ENCODE measurements at places on chromosomes 16 and 17.

DNA sequence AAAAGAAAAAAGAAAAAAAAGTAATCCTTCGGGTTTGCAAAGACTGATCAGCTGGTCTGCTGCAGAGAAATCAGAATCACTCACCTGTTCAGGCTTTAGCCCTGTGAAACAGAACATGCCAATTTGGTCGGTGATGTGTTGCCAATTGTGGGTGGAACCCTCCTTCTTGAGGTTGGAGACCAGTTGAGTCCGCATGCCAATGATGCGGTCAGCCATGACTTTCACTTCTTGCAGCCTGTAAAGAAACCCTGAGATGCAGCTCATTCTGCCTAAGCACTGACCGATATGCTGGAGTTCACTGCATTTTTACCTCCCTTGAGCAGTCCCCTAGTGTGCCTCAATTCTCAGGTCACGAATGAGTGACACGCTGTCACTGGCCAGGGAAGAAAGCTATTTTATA lies 24.8 kb upstream of the SLC38A7 start:
- DNase-seq = no peak

- DNase-seq = no peak
Observed at GRCh38 chr17:77233635-77234334, 93.0 kb downstream of the SEC14L1 start.

DNA sequence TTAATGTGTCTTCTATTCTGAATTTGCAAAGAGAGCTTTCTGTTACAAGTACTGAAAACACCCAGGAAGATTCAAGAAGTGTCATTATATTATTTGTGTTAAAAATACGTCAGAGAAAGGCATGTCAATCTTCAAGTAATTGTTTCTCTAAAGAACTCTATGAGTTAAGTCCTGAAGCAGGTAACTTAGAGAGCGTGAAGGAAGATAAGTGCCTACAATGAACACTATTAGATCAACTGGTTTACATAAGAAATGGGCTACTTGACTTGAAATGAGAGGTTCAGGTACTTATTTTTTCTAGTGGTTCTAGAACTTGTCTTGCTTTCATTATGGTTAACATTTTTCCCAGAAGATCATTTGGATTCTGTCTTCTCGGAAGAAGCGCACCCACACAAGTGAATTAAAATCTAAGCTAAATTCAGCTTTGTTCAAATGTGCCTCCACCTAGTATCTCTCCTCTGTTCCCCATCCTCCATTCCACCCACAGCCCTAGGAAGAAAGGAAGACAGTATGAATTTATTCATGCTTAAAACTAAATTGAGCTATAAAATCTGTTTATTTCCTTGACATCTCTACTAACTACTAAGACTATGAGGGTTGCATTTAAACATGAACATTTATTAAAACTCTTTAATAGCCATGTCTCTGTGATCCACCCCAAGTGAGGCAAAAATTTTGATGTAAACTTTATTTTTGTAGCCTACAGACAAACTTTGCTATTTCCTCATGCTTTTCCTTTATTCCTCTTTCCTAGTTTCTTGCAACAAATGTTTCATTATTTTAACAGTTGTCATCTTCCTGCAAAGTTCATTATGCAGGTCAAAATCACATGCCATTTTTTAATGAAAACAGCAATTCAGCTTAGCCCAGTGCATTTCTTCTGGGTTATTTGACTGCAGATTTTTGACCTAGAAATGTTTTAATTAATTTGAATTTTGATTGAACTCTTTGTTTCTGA lies 206.8 kb downstream of the KCNJ2 start:
- no peak for DNase-seq

- DNase-seq = peak; percentile 43
Observed at GRCh38 chr17:57284583-57284982, 28.3 kb downstream of the MSI2 start.

- no peak for DNase-seq
Observed at GRCh38 chr17:74698069-74698468, 14.7 kb downstream of the CD300LF start.

GRCh38 chr17:77124192-77124889 lies 16.4 kb upstream of the SEC14L1 start:
- no peak for DNase-seq

- DNase-seq = no peak
Observed at GRCh38 chr16:81708266-81709015, 70.7 kb upstream of the PLCG2 start.

- DNase-seq = no peak
Observed at GRCh38 chr16:140175-140857, 1.8 kb upstream of the NPRL3 start.

DNA sequence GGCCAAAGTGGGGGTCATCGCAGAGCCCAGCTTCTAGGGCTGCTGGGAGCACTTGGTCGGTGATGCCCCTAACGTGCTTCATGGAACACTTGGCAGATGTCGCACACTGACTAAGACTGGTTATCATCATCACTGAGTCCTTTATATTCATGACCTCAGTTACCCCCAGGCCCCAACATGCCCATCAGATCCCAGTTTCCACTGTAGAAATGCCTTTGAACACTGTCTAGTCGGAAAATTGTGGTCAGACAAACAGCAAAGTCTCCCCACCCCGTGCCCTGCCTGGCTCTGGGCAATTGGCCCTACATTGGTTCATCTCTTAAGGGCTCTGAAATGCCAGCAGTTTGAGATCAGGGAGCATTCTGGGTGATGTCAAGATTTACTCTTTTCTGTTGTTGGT lies 51.3 kb downstream of the NKD1 start:
- DNase-seq = no peak

DNA sequence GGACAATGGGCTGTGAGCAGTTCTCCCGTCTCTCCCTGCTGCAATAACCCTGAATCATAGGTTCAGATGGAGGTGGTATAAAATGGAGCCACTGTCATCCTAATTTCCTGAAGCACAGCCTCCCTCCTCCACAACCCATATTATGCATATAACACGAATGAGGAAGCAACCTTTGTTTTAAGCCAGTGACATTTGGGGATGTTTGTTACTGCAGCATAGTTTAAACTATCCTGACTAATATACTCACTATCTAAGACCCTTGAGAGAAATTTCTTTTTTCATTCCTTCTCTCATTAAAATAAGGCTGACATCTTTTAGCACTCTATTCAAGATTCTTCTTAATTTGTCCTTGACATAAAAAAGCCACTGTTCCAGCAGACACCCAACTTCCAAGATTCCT lies 413.4 kb downstream of the SOX9 start:
- DNase-seq = no peak

DNA sequence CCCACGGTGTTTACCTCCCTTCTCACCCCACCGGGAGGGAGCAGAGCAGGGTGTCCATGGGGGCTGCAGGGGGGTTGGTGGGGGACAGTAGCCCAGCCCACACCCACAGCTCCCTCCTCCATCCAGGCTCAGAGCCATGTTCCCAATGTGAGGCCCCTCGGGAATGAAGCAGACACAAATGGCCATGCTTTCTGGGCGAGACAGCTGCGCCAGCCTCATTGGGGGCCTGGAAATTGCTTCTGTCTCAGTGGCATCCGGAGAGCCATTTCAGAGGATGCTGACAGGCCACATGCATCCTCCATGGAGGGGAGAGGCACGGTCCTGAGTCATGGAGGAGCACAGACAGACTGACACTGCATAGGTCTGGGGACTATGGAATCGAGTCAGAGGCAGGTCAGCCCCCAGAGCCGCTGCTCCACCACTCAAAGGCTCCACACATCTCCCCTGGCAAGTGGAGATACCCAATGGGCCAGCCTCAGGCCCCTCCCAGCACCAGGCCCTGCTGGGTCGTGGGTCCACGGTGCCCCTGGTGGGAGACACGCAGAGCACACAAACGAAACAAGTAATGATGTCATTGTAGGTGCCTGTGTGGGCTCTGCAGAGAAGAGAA lies 59.6 kb upstream of the ENPP7 start:
- DNase-seq = no peak

- no peak for DNase-seq
Observed at GRCh38 chr16:9112166-9112843, 20.9 kb downstream of the HAPSTR1 start.

DNA sequence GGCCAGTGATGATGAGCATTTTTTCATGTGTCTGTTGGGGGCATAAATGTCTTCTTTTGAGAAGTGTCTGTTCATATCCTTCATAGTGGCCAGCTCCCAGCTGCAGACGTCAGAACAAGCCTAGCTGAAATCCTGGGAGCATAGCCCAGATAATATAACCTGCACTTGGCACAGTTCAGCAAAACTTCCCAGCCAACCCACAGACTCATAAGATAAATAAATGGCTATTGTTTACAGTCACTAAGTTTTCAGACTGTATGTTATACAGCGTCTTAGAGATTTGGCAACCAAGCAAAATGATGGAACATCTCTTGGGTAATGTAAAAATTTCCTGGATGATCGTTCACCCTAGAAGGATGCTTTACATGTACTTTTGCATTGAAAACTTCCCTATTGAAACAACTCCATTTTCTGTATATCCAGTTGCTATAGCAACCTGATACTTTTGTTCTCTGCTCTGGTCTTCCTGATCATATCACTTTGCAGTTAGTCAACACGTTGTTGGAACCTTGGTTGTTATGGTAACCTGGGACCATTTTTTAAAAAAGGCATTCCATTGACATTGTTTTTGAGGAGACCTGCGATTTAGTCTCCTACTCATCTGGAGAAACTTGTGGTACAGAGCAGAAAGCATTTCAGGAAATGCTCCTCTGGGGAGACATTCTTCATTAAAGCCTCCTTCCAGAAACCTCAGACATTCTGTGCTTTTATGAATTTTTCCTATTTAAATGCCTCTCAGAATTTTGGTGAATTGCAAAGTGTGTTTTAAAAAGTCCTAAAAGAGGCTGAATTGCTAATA lies 378.7 kb downstream of the HS3ST4 start:
- DNase-seq = no peak

- peak; percentile 57 for DNase-seq
Observed at GRCh38 chr17:79294459-79295071, 219.9 kb downstream of the ENGASE start.

DNA sequence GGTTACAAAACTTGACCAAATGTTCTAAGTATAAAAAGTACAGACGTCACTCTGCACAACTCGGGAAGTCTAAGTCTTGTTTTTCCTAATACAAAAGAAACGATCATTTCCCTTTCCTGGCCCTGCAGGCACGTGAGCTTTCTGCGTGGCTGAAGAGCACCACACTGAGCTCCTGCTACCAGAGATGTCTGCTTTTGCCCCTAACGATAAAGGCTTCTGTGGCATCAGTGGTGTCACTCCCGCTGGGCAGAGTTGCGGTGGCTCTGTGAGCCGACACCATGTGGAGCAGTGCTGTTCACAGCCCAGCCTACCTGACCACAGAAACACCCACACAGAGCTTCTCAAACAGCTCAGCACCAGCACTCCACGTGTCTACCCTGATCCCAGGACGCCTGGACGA lies 20.5 kb downstream of the EMC8 start:
- DNase-seq = peak; percentile 37

- no peak for DNase-seq
Observed at GRCh38 chr17:42055496-42055895, 5.1 kb upstream of the C17orf113 start.

DNA sequence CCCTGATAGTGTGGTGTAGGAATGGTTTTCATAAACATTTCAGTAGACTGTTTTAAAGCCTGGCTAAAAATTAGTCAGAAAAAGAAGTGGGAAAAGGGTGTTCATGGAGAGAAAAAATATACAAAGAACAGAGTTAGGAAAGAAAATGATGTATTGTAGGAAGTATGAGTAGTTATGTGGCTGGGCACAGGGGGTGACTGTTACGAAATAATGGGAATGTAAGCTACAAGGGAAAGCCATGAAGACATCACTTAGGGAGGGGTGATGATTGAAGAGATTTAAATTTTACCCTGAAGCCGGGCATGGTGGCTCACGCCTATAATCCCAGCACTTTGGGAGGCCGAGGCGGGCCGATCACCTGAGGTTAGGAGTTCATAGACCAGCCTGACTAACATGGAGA lies 55.3 kb downstream of the NUP88 start:
- no peak for DNase-seq

GRCh38 chr17:65487990-65488389 lies 73.5 kb downstream of the AXIN2 start:
- no peak for DNase-seq

- peak; percentile 78 for DNase-seq
Observed at GRCh38 chr17:48023400-48024148, 14.0 kb downstream of the COPZ2 start.

GRCh38 chr16:69322343-69322742 lies 8.0 kb downstream of the PDF start:
- DNase-seq = no peak

DNA sequence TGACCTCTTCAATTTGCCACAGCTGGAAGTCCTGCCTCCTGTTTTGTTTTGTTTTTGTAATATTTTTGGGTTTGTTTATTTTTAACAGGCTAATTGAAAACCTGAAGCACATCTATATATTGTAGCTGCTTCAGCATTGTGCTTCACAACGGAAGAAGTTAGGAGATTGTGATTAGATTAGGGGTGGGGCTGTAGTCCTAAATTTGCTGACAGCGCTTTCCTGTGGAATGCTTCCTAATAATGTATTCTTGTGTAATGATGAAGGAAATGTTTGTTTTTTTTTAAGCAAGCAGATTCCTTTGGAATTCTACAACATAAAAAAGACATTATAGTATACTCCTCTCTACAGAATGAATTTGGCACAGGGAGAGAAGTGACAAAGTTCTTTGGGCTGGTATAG lies 70.1 kb downstream of the NLK start:
- no peak for DNase-seq

- peak; percentile 21 for DNase-seq
Observed at GRCh38 chr17:27631411-27631760, 398 bp downstream of the LGALS9 start.

GRCh38 chr16:66523861-66524354 lies 26.0 kb downstream of the TK2 start:
- DNase-seq = no peak

DNA sequence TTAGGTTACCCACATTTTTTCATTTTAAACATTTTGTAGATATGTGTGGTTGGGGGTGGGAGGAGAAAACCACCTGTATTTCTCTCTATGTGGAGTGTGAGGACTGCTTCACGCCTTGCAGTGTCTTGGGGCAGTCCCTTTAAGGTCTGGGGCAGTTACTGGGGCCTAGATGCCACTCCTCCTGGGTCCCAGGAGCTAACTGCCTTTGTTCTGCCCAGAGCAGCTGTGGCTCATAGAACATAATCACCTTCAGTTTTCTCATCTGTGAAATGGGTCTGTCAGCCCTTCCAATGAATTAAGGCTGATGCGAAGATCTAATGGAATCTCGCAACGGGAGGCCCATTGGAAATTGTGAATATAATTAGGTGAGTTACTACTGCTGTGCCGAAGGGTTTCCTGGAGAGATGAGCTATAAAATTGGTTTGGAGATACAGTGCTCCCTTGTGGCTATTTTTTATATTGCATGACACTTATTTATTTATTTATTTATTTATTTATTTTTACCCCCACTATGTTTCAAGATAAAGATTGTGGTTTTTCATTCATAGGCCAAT lies 22.9 kb downstream of the DHRS7C start:
- no peak for DNase-seq

- no peak for DNase-seq
Observed at GRCh38 chr16:85395913-85396878, 216.9 kb upstream of the GSE1 start.

- no peak for DNase-seq
Observed at GRCh38 chr16:64531401-64531800, 590.5 kb downstream of the CDH11 start.

DNA sequence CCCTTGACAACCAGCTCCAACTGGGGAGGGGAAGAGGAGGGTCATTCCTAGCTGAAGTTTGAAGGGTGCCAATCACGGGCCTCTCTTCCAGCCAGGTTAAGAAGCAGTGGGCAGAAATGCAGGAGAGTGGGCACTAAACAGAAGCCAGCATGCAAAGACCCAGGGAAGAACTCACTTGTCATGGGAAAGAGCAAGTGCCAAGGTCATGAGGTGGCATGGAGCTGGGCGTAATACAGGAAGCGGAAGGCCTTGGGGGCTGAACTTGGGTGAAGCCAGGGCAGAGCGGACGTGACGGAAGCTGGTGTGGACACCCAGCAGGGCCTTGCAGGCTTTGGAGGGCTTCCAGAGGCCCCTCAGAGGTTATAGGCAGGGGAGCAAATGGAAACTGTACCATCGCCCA lies 302.1 kb downstream of the MAF start:
- DNase-seq = no peak
